A549 treated with CORT108297 at 1 μM for 4 hours (cell line): ENCODE measurements at places on chromosomes 2 and 18. TPM values are rescaled to one million over a fixed set of nuclear protein-coding genes. Genes with fewer than 3 reads are reported as not detected.

Gene C2orf72
- 5.5 to 8.2 TPM (median 6.4 TPM) in 5 replicates for total RNA-seq

Gene STK39
- 14.0 to 20.2 TPM (median 17.7 TPM) in 5 replicates for total RNA-seq

Gene MYO5B
- total RNA-seq: 10.0 to 12.3 TPM (median 11.0 TPM) in 5 replicates

Gene ELAC1
- total RNA-seq: 4.3 to 5.0 TPM (median 4.8 TPM) in 5 replicates

Gene SIX3
- total RNA-seq: 0.36 to 0.58 TPM (median 0.52 TPM) in 5 replicates

Gene HOXD4
- 0.14 to 0.62 TPM (median 0.49 TPM) in 5 replicates for total RNA-seq

Gene PLA2R1
- total RNA-seq: 1.7 to 2.7 TPM (median 2.5 TPM) in 5 replicates

Gene ICOS
- not detected in 5 replicates for total RNA-seq

Gene CACNB4
- 0.07 to 0.20 TPM (median 0.13 TPM) in 5 replicates for total RNA-seq

Gene NCKAP5
- 0.80 to 1.2 TPM (median 0.93 TPM) in 5 replicates for total RNA-seq

Gene FOXI3
- total RNA-seq: 0.05 TPM in 1 of 5 replicates, not detected in the others

Gene SMYD1
- not detected in 5 replicates for total RNA-seq

Gene POTEJ
- total RNA-seq: not detected in 5 replicates

Gene TCF23
- total RNA-seq: not detected in 5 replicates

Gene QPCT
- total RNA-seq: 16.9 to 19.5 TPM (median 18.4 TPM) in 5 replicates

Gene ABCB11
- 0.01 to 0.02 TPM (median 0.02 TPM) in 5 replicates for total RNA-seq

Gene CCDC93
- total RNA-seq: 12.3 to 14.6 TPM (median 14.1 TPM) in 5 replicates

Gene PSMA8
- total RNA-seq: not detected in 5 replicates

Gene CUL3
- 62.9 to 86.6 TPM (median 69.1 TPM) in 5 replicates for total RNA-seq

Gene POTEI
- total RNA-seq: 0.01 TPM in 2 of 5 replicates, not detected in the others

Gene PPIG
- 31.1 to 52.6 TPM (median 40.4 TPM) in 5 replicates for total RNA-seq

Gene IL1F10
- not detected in 5 replicates for total RNA-seq

Gene KYNU
- 280 to 361 TPM (median 296 TPM) in 5 replicates for total RNA-seq

Gene CKAP2L
- 12.6 to 18.8 TPM (median 13.7 TPM) in 5 replicates for total RNA-seq

Gene DSG2
- total RNA-seq: 42.8 to 70.7 TPM (median 58.8 TPM) in 5 replicates

Gene PPM1G
- total RNA-seq: 161 to 174 TPM (median 170 TPM) in 5 replicates

Gene LYPD1
- total RNA-seq: 14.0 to 21.5 TPM (median 15.8 TPM) in 5 replicates

Gene ZBTB7C
- total RNA-seq: 0.02 to 0.20 TPM (median 0.07 TPM) in 5 replicates

Gene PDE11A
- total RNA-seq: 0.21 to 0.71 TPM (median 0.50 TPM) in 5 replicates

Gene CMPK2
- total RNA-seq: 0.87 to 1.2 TPM (median 1.1 TPM) in 5 replicates

Gene NFATC1
- 4.8 to 7.1 TPM (median 6.0 TPM) in 5 replicates for total RNA-seq

Gene SERPINB10
- total RNA-seq: not detected in 5 replicates

Gene RSAD2
- 0.17 to 0.89 TPM (median 0.25 TPM) in 5 replicates for total RNA-seq

Gene ALPI
- not detected in 5 replicates for total RNA-seq

Gene LCT
- total RNA-seq: 0.03 to 0.06 TPM (median 0.03 TPM) in 4 of 5 replicates, not detected in the other

Gene KIAA2012
- total RNA-seq: not detected in 5 replicates

Gene ITGB6
- 0.89 to 1.5 TPM (median 1.1 TPM) in 5 replicates for total RNA-seq

Gene AKAIN1
- total RNA-seq: not detected in 5 replicates

Gene EML6
- total RNA-seq: 1.0 to 2.1 TPM (median 1.6 TPM) in 5 replicates

Gene BCL11A
- total RNA-seq: 0.04 to 0.20 TPM (median 0.10 TPM) in 4 of 5 replicates, not detected in the other

Gene AFF3
- 0.01 to 0.16 TPM (median 0.06 TPM) in 5 replicates for total RNA-seq

Gene DHRS9
- 2.4 to 3.4 TPM (median 2.8 TPM) in 5 replicates for total RNA-seq

Gene RGPD8
- total RNA-seq: 2.5 to 3.4 TPM (median 3.2 TPM) in 5 replicates

Gene CDH7
- 0.02 to 0.06 TPM in 2 of 5 replicates, not detected in the others for total RNA-seq

Gene CTAGE1
- total RNA-seq: 0.05 TPM in 1 of 5 replicates, not detected in the others

Gene UGT1A3
- total RNA-seq: 0.07 to 0.17 TPM (median 0.13 TPM) in 3 of 5 replicates, not detected in the others

Gene GPR35
- 0.59 to 1.3 TPM (median 0.94 TPM) in 5 replicates for total RNA-seq

Gene TMEM182
- 3.6 to 5.9 TPM (median 5.3 TPM) in 5 replicates for total RNA-seq

Gene RGPD4
- total RNA-seq: 0.03 to 0.10 TPM (median 0.07 TPM) in 5 replicates

Gene REEP1
- total RNA-seq: 0.67 to 0.87 TPM (median 0.74 TPM) in 5 replicates

Gene TMEM247
- not detected in 5 replicates for total RNA-seq

Gene ABCG8
- not detected in 5 replicates for total RNA-seq

Gene ALLC
- total RNA-seq: 0.06 to 0.13 TPM (median 0.12 TPM) in 4 of 5 replicates, not detected in the other

Gene EMILIN2
- total RNA-seq: 8.3 to 13.6 TPM (median 11.9 TPM) in 5 replicates

Gene ARHGAP25
- 0.12 to 0.36 TPM (median 0.19 TPM) in 5 replicates for total RNA-seq

Gene TRABD2A
- 8.2 to 11.5 TPM (median 9.9 TPM) in 5 replicates for total RNA-seq

Gene SRD5A2
- total RNA-seq: 0.01 to 0.05 TPM (median 0.03 TPM) in 4 of 5 replicates, not detected in the other

Gene ZAP70
- 0.03 to 0.15 TPM in 2 of 5 replicates, not detected in the others for total RNA-seq
